ENCODE measurements at places on chromosomes 7 and 10.
A peak's percentile ranks its signal among the peaks of the same experiment; 100 is the strongest.

GRCh38 chr7:130963339-130963738, 229.3 kb upstream of the KLF14 start:
- no peak for DNase-seq

GRCh38 chr7:24233386-24233785, 50.6 kb upstream of the NPY start:
- no peak for DNase-seq

- DNase-seq = peak; percentile 40
These were observed 9.9 kb downstream of the ZNF365 start for GRCh38 chr10:62384057-62384446.

DNA sequence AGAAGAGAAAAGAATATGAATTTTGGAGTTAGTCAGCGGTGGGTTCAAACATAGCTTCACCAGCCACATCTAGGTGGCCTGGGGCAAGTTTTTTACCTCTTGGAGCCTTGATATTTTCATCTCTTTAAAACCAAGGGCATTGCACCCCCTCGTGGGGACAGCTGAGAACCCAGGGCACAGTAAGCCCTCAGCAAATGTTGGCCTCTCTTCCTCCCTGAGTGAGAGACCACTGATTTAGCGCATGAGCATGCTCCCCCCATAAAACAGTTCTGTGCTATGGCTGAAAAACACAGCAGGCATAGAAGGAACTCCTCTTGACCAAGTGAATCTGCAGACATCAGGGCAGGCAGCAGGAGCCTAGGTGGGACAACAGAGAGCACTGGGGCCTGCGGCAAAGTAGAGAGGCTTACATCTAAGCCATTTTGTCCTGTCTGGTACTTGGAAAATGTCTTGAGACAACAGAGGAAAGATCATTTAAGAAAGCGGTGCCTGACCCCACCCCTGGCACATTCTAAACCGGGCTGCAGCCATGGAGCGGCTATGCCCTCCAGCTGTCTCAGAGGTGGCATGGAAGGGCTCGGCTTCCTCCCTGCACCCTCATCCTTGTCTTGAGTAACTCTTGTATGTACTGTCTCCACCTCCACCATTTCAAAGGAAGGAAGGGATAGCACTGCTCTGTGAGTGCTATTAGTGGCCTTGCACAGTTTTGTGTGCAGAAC, 94.7 kb downstream of the ARHGAP22 start:
- no peak for DNase-seq

DNA sequence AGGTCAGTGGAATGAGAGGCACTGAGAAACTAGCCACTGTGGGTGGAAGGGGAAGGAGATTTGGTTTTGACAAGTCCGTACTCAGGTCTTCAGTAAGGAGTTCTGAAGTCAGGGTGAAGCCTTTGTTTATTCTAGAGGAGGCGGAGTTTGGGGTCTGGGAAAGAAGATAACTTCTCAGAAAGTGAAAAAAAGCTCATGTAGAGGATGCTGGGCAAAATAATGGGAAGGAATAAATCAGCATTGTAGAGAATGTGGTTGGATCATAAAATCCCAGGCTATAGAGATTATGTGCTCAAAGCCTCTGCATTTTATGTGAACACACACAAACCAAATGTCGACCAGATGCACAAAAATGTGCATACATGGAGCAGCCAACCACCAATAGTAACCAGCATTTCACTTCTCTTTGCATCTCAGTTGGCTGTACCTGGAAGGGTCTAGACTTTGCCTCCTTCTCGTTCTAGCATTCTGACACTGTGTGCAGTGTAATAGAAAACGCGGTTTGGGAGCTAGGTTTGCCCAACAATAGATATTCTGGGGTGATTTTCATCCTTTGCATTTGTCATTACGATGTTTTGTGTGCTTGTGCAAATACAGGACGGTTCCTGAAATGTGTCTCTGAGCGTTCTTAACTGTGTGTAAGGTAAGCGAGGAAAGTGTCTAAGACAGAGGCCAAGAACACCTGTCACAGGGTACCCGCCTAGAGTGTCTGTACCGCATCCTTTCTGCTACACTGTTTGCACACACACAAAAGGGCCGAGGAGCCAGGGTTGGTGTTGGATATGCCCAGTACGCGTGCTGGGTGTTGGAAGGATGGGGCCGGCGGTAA, 603 bp upstream of the HECW1 start:
- DNase-seq = no peak

GRCh38 chr10:86689146-86689545, 20.8 kb downstream of the LDB3 start:
- DNase-seq = no peak

DNA sequence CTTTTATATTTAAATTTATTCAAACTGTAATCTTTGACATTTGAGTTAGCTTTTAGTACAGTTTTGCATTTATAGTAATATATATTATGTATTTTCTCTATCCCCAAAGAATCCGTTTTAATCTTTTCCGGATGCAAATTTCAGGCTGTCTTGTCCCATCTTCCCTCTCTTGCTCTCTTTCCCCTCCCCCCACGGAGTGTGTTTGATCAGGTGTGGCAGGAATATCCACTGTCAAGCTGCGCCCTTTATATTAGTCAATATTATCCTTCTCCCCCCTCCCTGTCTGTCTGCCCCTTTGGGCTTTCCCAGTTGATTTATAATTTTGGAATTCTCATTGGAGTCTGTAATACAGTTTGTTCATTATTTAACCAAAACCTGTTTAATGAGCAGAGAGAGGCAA, 19.0 kb downstream of the GBF1 start:
- DNase-seq = no peak

- DNase-seq = no peak
These were observed 79.0 kb downstream of the SEMA3C start for GRCh38 chr7:80839855-80840254.

- DNase-seq = peak; percentile 14
These were observed 46.0 kb downstream of the CDC123 start for GRCh38 chr10:12241810-12242529.
